ENCODE measurements at places on chromosomes 4 and X. TPM values are rescaled to one million over a fixed set of nuclear protein-coding genes. Genes with fewer than 3 reads are reported as not detected.

Gene CLDN22
- not detected for polyA plus RNA-seq

Gene RASGEF1B
- 2.5 TPM for polyA plus RNA-seq

Gene ETDA
- polyA plus RNA-seq, result not detected

Gene MAMLD1
- 1.4 TPM for polyA plus RNA-seq

Gene AKAP14
- not detected for polyA plus RNA-seq

Gene OTOP1
- polyA plus RNA-seq, result not detected

Gene GPR50
- not detected for polyA plus RNA-seq

Gene TLR10
- polyA plus RNA-seq, result not detected

Gene FRMPD4
- polyA plus RNA-seq, result 0.07 TPM

Gene TLR7
- polyA plus RNA-seq, result 0.04 TPM

Gene TMEM144
- 2.3 TPM for polyA plus RNA-seq

Gene PPARGC1A
- polyA plus RNA-seq, result 25.4 TPM

- DNase-seq, result no peak
- no peak overlapping the region for H3K4me3 ChIP-seq
- H3K27me3 ChIP-seq, result peaks cover 19% of the 10 kb centered on the region
- H3K36me3 ChIP-seq, result no peaks in the 10 kb centered on the region
- no peak overlapping the region for H3K27ac ChIP-seq
- no peaks in the 10 kb centered on the region for H3K4me1 ChIP-seq
Measured at GRCh38 chr4:1799387-1800375, 6.6 kb downstream of the FGFR3 start.

- H3K36me3 ChIP-seq, result no peaks in the 10 kb centered on the region
- no peak overlapping the region for H3K27ac ChIP-seq
- no peak overlapping the region for H3K4me3 ChIP-seq
- no peaks in the 10 kb centered on the region for H3K27me3 ChIP-seq
Measured at GRCh38 chr4:15910155-15910940, 28.2 kb downstream of the FGFBP1 start.

GRCh38 chrX:40173143-40174000 lies 75.6 kb upstream of the BCOR start:
- no peaks in the 10 kb centered on the region for H3K4me1 ChIP-seq
- H3K27ac ChIP-seq, result peak overlapping the region; percentile 91
- no peak for DNase-seq
- peak overlapping the region; percentile 64 for H3K4me3 ChIP-seq
- no peaks in the 10 kb centered on the region for H3K36me3 ChIP-seq

DNA sequence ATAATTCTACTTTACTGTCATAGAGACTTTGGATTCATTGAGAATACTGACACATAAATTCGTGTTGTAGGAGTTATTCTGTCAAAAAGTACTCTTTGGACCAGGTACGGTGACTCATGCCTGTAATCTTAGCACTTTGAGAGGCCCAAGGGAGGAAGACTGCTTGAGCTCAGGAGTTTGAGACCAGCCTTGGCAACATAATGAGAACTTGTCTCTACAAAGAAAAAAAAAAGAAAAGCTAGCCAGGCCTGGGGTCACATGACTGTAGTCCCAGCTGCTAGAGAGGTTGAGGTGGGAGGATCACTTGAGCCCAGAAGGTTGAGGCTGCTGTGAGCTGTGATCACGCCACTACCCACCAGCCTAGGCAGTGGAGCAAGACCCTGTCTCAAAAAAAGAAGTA lies 54.9 kb downstream of the WDR19 start:
- no peak overlapping the region for H3K27ac ChIP-seq
- no peak for DNase-seq
- H3K4me3 ChIP-seq, result no peak overlapping the region
- no peaks in the 10 kb centered on the region for H3K27me3 ChIP-seq
- peaks cover 76% of the 10 kb centered on the region for H3K36me3 ChIP-seq

GRCh38 chrX:24553011-24553410 lies 87.9 kb downstream of the PDK3 start:
- H3K36me3 ChIP-seq, result no peaks in the 10 kb centered on the region
- DNase-seq, result no peak
- no peak overlapping the region for H3K27ac ChIP-seq
- no peaks in the 10 kb centered on the region for H3K4me1 ChIP-seq

DNA sequence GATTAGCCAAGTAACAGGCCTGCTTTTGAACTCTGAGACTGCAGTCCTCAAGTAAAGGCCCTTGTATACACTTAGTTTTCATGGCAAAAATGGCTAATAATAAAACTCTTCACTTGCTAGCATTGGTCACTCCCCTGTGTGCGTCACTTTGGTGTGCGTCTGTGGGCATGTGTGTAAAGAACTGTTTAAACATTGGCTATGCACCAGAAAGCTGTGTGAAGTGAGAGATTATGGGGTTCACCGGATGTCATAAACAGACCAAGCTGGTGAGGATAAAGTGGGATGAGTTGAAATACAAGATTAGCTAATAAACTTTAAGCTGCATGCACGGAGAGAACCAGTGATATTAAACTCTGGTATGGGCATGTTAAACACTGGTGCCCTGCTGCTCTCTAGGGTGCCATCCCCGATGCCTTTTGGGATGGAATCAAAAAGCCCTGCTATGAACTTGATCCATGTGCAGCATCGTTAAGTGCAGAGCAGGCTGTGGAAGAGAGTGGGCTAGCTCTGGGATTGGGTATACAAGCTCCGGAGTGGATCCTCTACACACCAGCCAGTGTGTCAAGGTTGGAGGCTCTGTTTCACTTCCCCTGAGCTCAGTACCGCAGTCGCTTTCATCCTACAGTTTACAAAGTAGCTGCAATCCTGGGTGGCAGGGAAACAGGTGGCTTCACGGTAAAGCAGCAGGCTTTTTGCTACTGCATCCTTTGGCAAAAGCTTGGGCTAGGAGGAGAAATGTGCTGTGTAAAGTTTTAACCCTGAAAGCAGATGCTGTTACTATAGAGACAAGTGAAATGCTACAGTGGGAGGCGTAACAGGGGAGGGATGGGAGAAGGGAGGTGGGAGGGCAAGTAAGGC lies 108.3 kb upstream of the SLC4A4 start:
- no peaks in the 10 kb centered on the region for H3K27me3 ChIP-seq
- H3K36me3 ChIP-seq, result no peaks in the 10 kb centered on the region
- peak overlapping the region; percentile 73 for H3K27ac ChIP-seq
- DNase-seq, result no peak
- peaks cover 9% of the 10 kb centered on the region for H3K4me1 ChIP-seq
- H3K4me3 ChIP-seq, result no peak overlapping the region

DNA sequence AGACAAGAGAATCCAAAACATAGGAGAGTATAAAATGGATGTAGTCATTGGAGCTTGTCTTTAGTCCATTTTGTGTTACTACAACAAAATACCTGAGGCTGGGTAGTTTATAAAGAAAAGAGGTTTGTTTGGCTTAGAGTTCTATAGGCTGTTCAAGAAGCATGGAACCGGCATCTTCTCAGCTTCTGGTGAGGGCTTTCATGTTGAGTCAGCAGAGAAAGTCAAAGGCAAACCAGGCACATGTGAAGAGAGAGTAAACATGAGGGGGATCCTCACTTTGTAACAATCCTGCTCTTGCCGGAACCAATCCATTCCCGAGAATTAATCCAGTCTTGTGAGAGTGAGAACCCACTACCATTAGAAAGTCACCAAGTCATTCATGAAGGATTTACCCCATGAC lies 8.1 kb upstream of the HCCS start:
- H3K27me3 ChIP-seq, result no peaks in the 10 kb centered on the region
- no peak overlapping the region for H3K4me3 ChIP-seq
- no peaks in the 10 kb centered on the region for H3K4me1 ChIP-seq
- no peak for DNase-seq

DNA sequence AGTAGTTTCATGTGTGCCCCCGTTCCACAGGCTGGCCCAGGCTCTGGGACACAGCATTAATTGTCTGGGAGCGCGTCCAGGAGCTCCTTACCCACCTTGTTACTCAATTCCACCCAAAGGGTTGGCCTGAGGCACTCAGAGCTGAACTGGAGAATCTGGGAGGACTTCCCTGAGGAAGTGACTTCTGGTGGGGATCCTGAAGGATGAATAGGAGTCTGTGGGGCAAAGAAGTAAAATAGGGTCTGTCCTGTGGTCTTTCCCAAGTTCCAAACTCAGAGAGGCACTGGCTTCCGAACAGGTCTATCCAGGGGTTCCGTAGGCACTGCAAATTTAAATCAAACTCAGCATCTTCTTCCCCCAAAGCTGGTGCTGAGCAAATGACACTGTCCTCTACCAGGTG lies 204.3 kb downstream of the AFAP1 start:
- no peak overlapping the region for H3K27ac ChIP-seq
- no peaks in the 10 kb centered on the region for H3K36me3 ChIP-seq
- H3K4me3 ChIP-seq, result no peak overlapping the region
- no peaks in the 10 kb centered on the region for H3K27me3 ChIP-seq

DNA sequence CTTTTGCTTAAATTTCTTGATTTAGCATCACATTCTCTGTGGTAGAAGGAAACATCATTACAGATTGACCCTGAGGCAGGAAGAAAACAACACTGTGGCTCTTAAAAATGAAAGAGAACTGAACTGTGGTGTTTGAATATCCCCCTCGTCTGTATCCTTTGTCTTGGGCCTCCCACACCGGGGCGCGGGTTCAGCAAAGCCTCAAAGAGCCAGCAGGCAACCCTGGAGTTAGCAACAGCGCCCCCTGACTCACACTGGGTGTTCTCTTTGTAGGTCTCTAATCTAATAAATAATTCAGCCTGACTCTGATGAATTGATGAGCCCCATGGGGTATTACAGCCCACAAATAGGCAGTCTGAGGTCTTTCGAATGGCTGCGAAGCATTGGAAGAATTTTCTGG lies 46.1 kb upstream of the CTSO start:
- H3K4me3 ChIP-seq, result no peak overlapping the region
- no peak overlapping the region for H3K27ac ChIP-seq

- H3K36me3 ChIP-seq, result no peaks in the 10 kb centered on the region
- H3K4me1 ChIP-seq, result no peaks in the 10 kb centered on the region
- H3K4me3 ChIP-seq, result no peak overlapping the region
- DNase-seq, result no peak
- no peak overlapping the region for H3K27ac ChIP-seq
Measured at GRCh38 chrX:43949669-43950068, 23.5 kb downstream of the NDP start.

GRCh38 chr4:73710094-73710493 lies 30.3 kb upstream of the CXCL8 start:
- no peak overlapping the region for H3K27ac ChIP-seq
- H3K4me1 ChIP-seq, result peaks cover 35% of the 10 kb centered on the region
- no peaks in the 10 kb centered on the region for H3K27me3 ChIP-seq

DNA sequence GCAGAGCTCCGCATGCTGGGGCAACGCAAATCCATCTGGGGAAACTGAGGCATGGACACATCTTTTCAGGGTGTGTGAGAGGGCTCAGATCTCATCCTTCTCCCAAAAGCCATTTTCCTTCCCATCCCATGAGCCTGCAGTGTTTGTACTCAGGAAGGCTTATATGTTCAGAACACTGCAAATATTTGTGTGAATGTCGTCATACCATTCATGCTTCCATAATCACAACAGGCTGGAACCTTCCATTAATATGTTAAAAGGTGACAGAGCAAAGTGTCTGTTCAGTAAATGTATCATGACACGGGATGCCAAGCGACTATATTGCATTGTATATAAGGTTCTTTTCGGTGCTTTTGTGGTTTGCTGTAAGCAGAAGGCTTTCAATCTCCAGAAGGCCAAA lies 8.5 kb downstream of the TRIML1 start:
- H3K4me1 ChIP-seq, result no peaks in the 10 kb centered on the region
- H3K36me3 ChIP-seq, result no peaks in the 10 kb centered on the region
- H3K27ac ChIP-seq, result no peak overlapping the region
- DNase-seq, result no peak
- no peak overlapping the region for H3K4me3 ChIP-seq
- no peaks in the 10 kb centered on the region for H3K27me3 ChIP-seq

GRCh38 chr4:184268584-184269160 lies 51.0 kb upstream of the ENPP6 start:
- H3K27me3 ChIP-seq, result no peaks in the 10 kb centered on the region
- H3K27ac ChIP-seq, result no peak overlapping the region
- no peaks in the 10 kb centered on the region for H3K4me1 ChIP-seq
- DNase-seq, result no peak
- no peaks in the 10 kb centered on the region for H3K36me3 ChIP-seq
- peak overlapping the region; percentile 60 for H3K4me3 ChIP-seq

- no peak overlapping the region for H3K27ac ChIP-seq
- H3K4me3 ChIP-seq, result no peak overlapping the region
- no peaks in the 10 kb centered on the region for H3K27me3 ChIP-seq
- H3K4me1 ChIP-seq, result no peaks in the 10 kb centered on the region
Measured at GRCh38 chr4:7427831-7428260, 6.9 kb downstream of the PSAPL1 start.

DNA sequence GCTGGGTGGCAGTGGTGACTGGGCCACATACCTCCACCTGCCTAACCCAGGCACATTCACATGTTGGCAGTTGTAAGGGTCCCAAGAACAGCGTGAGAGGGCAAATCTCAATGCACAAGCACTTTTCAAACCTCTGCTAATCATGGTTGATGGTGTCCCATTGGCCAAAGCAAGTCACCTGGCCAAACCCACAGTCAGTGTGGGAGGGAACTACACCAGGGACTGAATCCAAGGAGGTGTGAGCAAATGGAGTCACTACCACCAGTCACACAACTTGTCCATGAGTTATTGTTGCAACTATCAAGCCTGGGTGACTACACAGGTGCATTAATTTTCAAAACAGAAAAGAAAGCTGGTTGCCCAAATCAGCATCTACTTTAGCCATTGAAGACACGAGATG lies 260.1 kb downstream of the BCOR start:
- H3K36me3 ChIP-seq, result no peaks in the 10 kb centered on the region
- H3K27ac ChIP-seq, result no peak overlapping the region
- no peak overlapping the region for H3K4me3 ChIP-seq
- DNase-seq, result no peak

DNA sequence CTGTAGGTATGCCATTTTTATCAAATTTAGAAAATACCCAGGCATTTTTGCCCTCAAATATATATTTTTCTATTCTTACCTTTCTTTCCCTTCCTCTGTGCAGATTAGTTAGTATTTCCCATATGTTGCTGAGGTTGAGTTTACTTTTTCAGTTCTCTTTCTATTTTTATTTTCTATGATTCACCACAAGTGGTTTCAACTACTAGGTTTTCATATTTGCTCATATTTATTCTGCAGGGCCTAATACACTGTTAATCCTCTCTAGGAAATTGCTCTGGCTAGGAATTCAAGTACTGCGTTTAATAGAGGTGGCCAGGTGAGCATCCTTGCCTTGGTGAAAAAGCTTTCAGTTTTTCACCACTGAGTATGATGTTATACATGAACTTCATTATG lies 1535.3 kb upstream of the PCDH10 start:
- no peaks in the 10 kb centered on the region for H3K36me3 ChIP-seq
- no peak for DNase-seq
- no peak overlapping the region for H3K4me3 ChIP-seq
- no peaks in the 10 kb centered on the region for H3K27me3 ChIP-seq

DNA sequence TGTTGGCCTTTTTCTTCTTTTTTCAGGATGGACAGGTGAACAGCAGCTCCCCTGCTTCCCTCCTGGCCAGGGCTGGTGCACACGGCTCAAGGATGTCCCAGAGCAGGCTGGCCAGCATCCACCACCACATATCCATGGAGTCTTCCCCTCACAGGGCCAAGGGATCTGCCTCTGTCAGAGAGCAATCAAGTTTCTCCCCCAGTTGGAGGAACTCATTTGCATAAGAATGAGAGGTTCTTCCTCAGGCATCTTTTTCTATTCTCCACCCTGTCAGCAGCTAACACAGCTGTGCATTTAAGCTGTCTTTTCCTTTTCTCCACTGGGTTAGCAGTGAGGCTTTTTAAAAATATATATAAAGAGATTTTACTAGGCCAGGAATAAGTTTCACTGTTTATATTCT lies 143.8 kb downstream of the ANAPC10 start:
- no peak for DNase-seq
- H3K36me3 ChIP-seq, result no peaks in the 10 kb centered on the region
- H3K4me1 ChIP-seq, result no peaks in the 10 kb centered on the region

Measured in heart left ventricle (tissue), 16 donors.